ENCODE measurements at places on chromosomes 1 and 21.

GRCh38 chr1:83717785-83718184 is 281.1 kb downstream of the TTLL7 start:
- DNase-seq = no peak

DNA sequence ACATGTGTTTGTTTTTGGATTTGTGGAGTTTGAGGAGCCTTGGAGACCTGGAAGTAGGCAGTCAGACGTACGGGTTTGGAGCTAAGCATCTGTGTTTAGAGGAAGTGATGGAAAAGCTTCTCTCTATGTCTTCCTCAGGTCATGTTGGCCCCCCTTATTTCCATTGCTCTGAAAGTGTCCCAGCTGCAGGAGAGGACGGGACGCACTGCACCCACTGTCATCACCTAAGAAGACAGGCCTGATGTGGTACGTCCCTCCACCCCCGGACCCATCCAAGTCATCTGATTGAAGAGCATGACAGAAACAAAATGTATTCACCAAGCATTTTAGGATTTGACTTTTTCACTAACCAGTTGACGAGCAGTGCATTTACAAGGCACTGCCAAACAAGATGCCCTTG is 66.2 kb downstream of the PGM1 start:
- no peak for DNase-seq

GRCh38 chr1:17546946-17547670 is 7.6 kb downstream of the ARHGEF10L start:
- no peak for DNase-seq

- DNase-seq = no peak
Observed at GRCh38 chr1:156497743-156498431, 2.7 kb downstream of the MEF2D start.

- DNase-seq = no peak
Observed at GRCh38 chr1:60870269-60870865, 212.0 kb upstream of the NFIA start.

DNA sequence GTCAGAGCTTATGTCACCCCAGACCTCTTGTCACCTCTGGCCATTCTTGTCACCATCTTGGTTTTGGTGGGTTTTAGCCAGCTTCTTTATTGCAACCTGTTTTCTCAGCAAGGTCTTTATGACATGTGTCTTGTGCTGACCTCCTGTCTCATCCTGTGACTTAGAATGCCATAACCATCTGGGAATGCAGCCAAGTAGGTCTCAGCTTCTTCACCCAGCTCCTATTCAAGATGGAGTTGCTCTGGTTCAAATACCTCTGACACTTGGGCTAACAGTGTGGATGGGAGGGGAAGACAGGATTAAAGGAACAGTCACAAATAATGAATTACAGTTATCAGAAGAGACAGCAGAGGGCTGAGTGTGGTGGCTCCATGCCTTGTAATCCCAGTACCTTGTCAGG is 30.5 kb upstream of the PIK3CD start:
- DNase-seq = no peak

DNA sequence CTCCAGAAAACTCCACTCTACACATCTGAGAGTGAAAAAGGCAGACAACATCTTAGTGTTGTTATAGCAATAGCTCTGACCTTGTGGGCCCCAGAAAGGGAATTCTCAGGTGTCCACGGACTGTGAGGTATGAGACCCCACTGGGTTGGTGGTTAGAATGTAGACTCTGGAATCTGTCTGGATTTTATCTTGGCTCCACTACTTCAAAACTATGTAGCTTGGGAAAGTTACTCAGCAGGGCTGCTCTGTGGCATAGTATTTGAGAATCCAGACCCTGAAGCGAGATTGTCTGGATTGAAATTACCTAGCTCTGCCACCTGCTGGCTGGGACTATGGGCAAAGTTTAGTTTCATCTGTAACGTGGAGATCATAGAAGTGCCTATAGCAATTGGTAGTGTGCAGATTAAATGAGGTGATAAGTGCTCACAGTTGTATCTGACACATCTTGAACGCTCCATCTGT is 25.8 kb downstream of the PRDM2 start:
- DNase-seq = no peak
